ENCODE measurements at places on chromosomes 12 and 14. TPM values are rescaled to one million over a fixed set of nuclear protein-coding genes. Genes with fewer than 3 reads are reported as not detected.
A peak's percentile ranks its signal among the peaks of the same experiment; 100 is the strongest.

DNA sequence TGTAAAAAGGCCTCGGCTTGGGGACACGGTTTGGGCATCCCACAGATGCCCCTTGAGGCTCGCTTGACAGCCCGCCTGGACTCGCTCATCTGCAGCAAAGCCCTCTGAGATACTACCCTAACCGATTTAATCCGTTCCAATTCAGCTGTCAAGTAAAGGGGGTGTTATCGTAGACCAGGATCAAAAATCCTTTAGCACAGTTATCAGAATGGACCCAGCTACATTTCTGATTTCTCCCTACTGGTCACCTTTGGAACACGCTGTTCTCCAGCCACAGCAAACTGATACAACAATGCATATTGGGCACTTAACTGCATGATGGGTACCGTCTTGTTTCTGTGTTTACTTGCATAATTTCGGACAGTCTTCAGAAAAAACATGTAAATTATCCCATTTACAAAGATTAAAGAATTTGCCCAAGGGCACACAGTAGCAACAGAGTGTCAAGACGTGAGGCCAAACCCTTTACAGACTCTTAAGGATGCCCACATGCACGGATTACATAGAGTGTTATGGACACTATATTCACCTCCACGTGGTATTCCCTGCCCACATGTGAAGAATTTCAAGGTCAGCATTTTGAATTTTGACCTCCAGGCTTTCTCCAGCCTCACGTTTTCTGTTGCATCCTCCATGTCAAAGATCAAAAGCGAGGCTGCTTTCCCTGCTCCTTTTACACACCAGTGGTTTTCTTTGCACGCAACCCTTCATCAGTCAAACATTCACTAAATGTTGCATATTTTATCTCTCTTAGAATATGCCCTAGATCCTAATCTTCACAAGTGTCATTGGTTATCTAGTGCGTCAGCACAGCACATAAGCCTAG is 3.2 kb upstream of the DUSP6 start:
- no peak for DNase-seq

GRCh38 chr14:61139006-61139599 is 142.0 kb downstream of the TMEM30B start:
- DNase-seq = no peak

DNA sequence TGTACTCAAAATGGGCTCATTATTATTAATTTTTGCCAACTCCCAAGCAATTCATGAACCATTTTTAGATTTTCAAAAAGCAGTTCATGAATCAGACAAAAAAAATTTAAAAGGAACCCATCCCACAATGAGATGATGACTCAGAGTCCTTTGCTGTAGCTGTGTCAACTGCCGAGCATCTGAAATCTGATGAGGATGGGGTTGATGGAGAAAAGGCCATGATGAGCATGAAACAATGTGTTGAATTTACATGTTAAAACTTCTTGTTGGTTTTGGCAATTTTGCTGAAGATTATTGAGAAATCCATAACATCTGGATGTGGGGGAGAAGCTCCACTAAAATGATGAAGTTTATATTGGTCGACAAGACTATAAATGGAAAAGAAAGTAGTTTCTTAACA is 378.0 kb downstream of the FOXG1 start:
- DNase-seq = peak; percentile 35

Gene OVCH1
- total RNA-seq = 0.26 TPM

- peak; percentile 54 for DNase-seq
Observed at GRCh38 chr12:105235732-105236476, at the start of gene APPL2. APPL2 (minus strand) TSS chr12:105236174; CDS start chr12:105236012, 162 bp downstream.

GRCh38 chr14:102885737-102886447 is 36.6 kb upstream of the AMN start:
- DNase-seq = no peak

DNA sequence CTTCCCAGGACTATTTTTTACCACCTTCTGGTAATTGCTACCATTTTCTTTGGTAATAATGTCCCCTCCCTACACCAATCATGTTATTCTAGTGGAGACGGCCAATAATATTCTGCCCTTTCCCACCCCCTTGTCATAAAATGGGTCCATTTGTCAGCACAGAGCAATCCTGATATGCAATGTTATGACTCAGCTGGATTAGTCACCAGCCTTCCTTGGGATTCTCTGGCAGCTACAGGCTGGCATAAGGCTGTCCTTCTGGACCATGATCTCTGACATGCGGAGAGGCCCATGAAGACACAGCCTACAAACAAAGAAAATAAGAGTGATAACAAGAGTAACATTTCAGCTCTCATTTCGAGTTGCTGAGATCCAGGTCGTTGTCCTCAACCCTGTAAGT is 222.0 kb upstream of the CPNE8 start:
- DNase-seq = peak; percentile 90

Gene MYH6
- not detected for total RNA-seq

Gene ESPL1
- 0.26 TPM for total RNA-seq

DNA sequence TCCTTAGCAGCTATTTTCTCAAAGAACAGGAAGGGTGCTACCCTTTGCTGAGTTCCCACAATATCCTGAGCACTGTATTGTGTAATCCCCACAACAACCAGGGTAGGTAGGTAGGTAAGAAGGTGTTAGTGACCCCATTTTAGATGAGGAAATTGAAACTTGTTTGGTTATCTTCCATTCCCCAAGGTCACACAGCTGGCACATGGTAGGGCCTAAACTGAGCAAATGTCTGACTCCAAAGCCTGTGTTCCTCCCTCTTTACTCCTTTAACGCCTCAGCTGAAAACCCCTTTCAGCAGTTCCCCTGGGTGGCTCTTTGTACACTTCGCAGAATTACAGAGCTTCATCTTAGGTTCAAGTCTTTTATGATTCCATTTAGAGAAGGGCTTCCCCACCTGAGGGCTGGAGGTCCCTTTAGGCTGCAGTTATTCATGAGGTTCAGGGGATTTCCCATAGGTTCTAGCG is 26.5 kb upstream of the RIC8B start:
- DNase-seq = no peak

GRCh38 chr12:106953352-106954250 is 2.1 kb upstream of the TMEM263 start:
- DNase-seq = no peak

Gene TAS2R42
- not detected for total RNA-seq

DNA sequence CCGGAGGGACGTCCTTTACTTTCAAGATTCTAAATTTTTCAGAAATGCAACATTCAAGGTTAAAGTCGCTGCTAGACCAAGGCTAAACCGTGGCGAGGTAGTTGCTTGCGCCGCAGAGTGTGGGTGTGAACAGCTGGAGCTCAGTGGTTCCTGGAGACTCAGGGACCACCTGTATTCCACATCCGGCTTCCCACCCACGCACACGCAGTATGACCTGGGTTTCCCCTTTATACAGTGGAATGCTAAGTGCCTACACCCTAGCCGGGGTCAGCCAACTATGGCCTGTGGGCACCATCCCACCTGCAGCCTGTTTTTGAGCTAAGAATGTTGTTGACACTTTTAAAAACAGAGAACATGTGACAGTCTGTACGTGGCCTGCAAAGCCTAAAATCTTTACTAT is 42.9 kb upstream of the TESC start:
- no peak for DNase-seq

GRCh38 chr12:114444422-114445279 is 38.7 kb upstream of the TBX5 start:
- no peak for DNase-seq

Gene AQP6
- not detected for total RNA-seq

Gene CPSF6
- 29.6 TPM for total RNA-seq

Gene SLC4A8
- 0.26 TPM for total RNA-seq

GRCh38 chr14:22671622-22672021 is 27.5 kb upstream of the OR6J1 start:
- DNase-seq = no peak

DNA sequence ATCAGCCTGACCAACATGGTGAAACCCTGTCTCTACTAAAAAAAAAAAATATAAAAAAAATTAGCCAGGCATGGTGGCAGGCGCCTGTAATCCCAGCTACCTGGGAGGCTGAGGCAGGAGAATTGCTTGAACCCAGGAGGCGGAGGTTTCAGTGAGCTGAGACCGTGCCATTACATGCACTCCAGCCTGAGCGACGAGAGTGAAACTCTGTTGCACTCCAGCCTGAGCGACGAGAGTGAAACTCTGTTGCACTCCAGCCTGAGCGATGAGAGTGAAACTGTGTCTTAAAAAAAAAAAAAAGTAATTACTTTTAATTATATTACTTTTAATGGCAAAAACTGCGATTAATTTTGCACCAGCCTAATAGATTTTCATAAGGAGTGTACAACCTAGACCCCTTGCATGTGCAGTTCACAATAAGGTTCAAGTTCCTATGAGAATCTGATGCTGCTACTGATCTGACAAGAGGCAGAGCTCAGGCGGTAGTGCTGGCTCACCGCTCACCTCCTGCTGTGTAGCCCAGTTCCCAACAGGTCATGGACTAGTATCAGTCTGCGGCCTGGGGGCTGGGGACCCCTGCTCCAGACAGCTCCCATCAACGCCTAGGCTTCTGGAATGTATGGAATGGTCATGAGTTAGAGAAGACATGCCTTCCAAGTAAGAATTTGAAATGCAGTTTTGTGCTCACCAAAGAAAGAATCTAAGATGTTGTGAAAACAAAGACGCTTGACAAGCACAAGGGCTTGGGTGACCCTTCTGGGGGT is 10.1 kb downstream of the LTB4R start:
- DNase-seq = no peak

GRCh38 chr14:33742166-33742565 is 208.7 kb downstream of the EGLN3 start:
- DNase-seq = no peak

Gene KCNC2
- total RNA-seq = not detected

DNA sequence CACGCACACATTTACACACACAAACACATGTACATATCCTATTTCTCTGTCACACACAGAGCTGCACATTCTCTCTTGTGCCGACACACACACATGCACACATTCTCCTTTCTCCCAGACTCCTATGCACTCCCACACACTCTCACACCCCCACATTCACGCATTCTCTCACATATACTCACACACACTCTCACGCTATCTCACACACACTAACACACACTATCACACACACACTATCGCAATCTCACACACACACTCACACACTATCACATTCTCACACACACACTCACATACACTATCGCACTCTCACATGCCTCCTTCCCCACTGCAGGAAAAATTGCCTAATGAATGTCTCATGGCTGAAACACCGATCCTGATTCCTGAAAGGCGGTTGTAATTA is 450.7 kb downstream of the AACS start:
- no peak for DNase-seq

- no peak for DNase-seq
Observed at GRCh38 chr12:115975411-115975810, 302.1 kb downstream of the MED13L start.

DNA sequence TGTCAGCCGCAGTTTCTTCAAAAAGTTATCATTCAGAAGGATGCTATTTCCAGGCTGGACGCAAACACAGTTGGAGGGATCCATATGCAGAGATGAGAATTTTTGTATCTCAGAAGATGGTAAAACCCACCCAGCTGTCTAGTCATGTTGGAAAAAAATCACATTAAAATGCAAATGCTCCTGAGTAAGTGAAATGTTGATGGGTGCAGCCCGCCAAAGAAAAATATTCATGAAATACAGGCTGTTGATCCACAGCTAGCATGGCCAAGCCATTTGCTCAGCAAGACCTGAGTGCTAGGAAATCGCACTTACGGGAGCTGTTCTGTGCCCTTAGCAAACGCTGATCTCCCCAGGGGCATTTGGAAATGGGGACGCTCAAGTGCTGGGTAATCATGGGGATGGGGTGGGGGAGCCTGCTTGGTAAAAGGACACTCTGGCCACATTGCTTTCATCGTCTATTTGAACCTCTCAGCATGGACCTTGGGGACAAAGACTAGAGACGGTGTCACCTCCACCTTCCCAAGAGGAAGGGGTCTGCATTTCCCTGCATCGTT is 25.7 kb downstream of the TUNAR start:
- no peak for DNase-seq

DNA sequence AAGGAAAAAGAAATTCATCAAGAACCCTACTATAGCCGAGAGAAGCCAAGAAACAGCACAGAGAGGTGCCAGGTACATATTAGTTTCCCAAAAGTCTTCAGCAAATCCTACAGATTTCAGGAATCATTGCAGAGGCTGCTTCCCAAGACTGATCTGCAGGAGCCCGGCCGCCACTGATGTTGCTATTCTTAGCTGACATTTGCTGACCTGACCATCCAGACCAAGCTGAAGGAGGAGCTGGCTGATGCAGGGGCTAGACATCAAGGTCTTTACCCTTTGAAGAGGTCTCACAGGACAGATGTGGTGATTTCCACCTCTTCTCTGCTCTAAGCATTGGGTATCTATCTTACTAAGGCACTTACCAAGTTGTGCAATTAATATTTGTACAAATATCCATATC is 444.8 kb upstream of the SOX5 start:
- no peak for DNase-seq

- peak; percentile 50 for DNase-seq
Observed at GRCh38 chr14:94110552-94111181, at the start of gene IFI27. IFI27 (plus strand) TSS chr14:94110736.

GRCh38 chr12:5582018-5582417 is 150.1 kb downstream of the NTF3 start:
- no peak for DNase-seq

DNA sequence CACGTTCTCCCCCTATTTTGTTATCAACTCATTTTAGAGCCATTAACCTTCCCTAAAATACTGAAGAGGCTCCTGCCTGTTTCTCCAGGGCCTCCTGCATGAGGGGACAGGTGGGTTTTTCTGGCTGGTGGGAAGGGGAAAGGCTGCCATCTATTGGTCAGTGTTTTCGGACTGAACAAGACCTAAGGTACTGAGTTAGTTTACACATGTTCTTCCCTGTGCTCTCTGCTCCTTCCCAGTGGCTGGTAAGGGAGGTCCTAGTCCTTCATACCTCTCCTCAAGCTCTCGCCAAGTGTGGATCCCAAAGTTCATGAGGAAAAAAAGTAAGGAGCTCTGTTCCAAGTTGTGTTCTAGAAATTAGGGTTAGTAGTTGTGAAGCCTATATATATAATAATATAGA is 357.5 kb downstream of the FSCB start:
- DNase-seq = peak; percentile 17

Gene SCN8A
- total RNA-seq = under 0.01 TPM

DNA sequence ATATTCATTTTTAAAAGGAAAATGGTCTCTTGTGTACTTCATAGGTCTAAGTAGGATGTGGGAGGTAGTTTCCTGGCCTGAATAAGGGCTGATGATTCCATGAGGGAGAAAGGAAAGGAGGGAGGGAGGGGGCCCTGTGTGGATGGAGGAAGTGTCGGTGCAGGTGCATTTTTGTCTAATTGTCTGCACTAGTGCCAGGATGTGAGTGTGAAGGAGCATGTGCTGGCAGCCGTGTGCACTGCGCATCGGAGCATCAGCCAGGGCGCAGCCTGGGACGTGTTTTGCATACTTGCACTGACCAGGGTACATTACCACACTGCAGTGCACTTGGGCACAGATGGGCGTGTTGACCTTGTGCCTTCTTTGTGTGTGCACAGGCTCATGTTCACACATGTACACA is 29.2 kb downstream of the SMUG1 start:
- DNase-seq = no peak

DNA sequence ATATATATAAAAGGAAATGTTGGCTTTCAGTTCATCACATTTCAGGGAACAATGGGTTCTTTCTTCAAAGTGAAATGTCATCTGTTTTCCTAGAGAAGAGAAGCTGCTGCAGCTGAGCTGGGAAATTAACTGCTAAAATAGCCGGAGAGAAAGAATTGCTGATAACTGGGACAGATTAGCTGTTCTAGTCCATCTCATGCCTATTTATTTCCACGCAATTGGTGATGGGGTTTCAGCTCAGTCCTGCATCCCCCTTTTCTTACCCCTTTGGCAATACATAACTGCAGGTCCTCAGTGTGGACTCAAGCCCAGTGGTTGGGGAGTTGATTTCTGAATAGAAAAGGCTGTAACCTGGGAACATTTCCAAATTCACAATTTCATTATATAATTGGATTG is 436.9 kb upstream of the TMEM132C start:
- no peak for DNase-seq

Gene RNASE3
- not detected for total RNA-seq

Gene SLCO1B3
- total RNA-seq = 0.79 TPM

Data from bronchial epithelial cell (primary cell).